Stimulated activated CD8-positive, alpha-beta memory T cell treated with anti-CD3 and anti-CD28 coated beads, Interleukin-7, amount 100 ng/mL, for 1 hour (primary cell): ENCODE measurements at places on chromosomes 5 and 9.

GRCh38 chr5:158942217-158942616, 157.5 kb downstream of the EBF1 start:
- no peak for DNase-seq

GRCh38 chr9:15856591-15856990, 303.7 kb downstream of the CCDC171 start:
- no peak for DNase-seq

DNA sequence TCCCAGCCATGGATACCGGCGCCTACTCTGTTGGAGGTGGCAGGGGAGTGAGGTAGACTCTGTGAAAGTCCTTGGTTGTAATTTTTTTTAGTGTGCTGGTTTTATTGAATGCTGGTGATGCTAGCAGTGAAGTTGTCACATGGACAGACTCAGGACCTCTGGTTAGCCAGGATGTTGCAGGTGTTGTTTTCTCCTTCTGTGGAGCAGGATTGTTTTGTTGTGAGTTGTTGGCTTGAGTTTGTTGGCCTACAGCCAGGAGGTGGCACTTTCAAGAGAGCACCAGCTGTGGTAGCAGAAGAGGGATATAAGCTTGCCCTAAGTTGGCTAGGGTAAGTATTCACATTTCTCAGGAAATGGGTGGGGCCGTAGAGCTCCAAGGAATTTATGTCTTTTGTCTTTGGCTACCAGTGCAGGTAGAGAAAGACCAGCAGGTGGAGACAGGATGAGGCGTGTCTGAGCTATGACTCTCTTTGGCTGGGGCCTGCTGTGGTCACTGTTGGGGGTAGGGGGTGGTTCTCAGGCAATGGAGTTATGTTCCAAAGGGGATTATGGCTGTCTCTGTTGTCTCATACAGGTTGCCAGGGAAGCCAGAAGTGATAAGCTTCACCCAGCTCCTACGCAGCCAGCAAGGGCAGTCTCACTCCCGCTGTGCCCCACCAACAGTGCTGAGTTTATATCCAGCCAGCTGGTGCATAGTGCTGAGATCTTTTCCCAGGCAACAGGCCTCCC, 248.7 kb downstream of the TAF11L14 start:
- no peak for DNase-seq

DNA sequence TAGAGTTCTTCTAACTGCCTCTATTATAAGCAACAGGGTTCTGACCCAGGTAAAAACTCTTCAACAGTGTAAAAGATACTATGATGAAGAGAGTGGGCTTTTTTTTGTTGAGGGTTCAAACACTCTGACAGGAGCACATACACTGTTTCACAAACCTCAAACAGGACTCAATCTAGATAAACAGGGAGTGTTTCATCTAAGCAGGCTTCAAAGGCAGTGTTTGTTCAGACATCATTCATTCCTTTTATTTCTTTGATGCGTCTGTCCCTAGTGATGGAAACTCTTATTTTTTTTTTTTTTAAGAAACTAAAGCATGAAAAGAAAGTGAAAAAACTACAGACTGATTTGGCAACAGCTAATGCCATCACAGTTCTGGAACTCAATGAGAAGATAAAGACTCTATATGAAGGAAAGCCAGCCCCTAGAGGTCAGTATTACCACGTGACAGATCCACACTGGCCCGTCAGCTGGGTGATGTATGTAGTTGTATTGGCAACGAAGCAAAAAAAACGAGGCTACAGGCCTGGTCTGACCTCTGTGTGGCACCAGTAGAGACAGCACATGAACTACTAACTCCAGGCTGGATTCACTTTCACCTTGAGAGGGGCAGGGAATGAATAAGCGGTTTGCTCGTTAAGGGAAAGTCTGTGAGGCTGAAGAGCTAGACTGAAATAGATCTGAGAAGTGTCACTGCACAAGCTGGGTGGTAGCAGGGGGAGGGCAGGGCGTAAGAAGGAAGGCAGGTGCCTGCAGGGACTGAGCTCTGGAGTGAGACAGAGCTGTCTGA, 172.2 kb downstream of the CCDC192 start:
- no peak for DNase-seq

DNA sequence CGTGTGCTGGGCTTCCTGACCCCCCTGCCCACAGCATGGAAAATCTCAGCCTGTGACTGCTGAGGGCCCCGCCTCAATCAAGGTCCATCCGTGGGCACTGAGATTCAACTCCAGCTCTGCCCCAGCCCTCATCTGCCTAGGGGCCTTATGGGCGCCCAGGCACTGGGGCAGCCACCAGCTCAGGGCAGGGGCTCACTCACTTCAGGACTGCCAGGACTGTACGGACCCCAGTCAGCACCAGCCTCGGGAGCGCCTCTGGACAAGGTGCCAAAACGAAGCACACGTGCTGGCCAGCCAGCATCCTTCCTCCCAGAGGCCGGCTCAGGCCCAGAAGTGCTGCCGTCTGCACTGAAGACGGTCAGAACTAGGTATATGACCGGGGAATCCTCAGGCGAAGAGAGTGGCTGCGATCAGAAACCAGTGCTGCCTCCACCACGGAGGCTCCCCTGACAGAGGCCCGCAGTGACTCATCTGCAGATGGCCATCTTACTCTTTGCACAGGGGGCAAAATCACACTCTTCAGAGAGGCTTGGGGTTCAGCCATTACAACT, 19.6 kb downstream of the CLPTM1L start:
- DNase-seq = no peak

DNA sequence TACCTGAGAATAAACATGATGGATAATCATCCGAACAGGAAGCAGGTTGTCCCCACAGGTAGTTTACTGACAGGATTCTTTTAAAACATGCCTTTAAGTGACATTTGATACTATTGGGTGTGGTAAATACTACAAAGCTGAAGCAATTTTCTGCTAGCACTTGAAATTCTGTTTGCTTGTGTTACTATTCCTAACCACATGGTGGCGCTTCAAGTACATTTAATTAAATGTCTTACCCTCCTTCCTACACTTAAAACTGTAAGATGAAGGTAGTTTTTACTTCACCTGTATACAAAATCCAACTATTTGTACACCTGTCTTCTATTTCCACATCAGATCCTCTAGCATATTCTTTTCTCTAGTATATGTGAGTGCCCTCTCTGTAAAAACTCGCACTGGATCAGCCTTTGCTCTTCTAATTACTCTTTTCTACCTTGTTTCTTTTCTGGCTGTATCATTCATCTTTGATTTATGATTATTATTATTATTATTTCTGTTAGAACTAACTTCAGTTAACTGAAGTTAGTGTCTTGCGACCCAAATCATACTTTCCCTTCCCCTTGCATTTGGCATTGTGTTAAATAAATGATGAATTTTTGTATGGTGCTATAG, 18.4 kb downstream of the SLC25A46 start:
- no peak for DNase-seq
